ENCODE measurements at places on chromosomes 7 and 10.

GRCh38 chr7:82633592-82633991 lies 190.0 kb upstream of the CACNA2D1 start:
- DNase-seq, result no peak

GRCh38 chr10:46307281-46308112 lies 20.7 kb downstream of the ANTXRL start:
- no peak for DNase-seq

GRCh38 chr10:61792097-61792716 lies 109.3 kb upstream of the ARID5B start:
- DNase-seq, result no peak

GRCh38 chr7:153444641-153445040 lies 607.6 kb upstream of the DPP6 start:
- DNase-seq, result no peak

- no peak for DNase-seq
Observed at GRCh38 chr7:43021431-43021830, 89.3 kb downstream of the MRPL32 start.

DNA sequence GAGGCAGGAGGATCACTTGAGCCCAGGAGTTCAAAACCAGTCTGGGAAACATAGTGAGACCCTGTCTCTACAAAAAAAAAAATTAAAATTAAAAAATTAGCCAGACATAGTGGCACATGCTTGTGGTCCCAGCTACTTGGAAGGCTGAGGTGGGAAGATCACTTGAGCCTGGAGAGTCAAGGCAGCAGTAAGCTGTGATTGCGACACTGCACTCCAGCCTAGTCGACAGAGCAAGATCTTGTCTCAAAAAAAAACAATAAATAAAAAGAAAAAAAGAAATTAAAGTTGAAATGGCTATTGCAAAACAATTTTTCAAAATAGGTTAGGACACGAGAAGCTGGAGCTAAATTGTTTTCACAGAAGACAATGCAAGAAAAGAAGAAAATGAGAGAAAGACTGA lies 379.0 kb upstream of the RNF32 start:
- DNase-seq, result no peak

DNA sequence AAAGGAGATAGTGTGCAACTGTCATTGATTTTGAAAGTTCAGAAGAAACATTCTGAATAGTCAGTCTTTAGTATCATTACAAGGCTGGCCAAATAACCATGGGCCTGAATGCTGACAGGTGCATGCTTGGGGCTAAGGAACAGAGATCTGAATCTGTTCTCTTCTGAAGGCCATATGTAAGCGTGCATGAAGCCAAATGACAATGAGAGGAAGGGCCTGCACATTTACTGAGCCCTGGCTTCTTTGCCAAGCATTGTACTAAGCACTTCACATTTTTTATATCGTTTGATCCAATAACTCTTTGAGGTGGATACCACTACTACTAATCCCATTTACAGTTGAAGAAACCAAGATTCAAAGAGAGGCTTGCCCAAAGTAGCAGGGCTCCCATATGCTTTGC lies 22.5 kb upstream of the TIAL1 start:
- DNase-seq, result no peak

DNA sequence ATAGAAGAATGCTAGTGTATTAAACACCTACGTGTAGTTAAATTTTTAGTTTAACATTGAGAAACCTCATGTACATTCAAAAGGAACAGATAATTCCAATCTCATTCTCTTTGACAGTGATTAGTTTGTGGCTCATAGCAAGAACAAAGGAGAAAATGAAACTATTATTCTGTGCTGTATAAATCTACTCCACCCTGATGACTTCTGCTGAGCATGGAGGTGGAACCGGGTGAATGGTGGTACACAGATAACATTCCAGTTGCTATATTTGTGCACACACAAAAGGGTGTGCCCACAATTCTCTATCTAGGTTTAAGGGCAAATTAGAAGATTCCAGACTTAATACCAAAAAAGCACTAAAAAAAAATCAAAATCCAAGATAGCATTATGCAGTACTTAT lies 17.0 kb upstream of the RALA start:
- DNase-seq, result no peak

DNA sequence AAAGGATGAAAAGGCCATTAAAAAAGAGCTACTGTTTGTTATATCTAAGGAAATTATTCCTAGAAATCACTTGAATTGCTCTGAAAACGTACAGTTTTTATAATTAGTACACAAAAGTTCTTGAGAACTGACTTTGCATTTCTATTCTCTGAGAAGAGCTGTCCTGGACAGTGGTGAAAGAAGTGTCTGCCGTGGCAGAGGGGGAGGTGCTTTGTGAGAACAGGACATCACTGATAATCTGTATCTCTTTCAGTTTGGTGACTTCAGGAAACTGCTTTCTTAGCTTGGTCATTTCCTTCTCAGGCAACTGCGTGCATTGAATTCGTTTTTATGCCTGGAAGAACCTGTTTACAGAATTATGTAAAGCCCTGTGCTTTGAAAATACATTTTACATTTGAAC lies 52.1 kb downstream of the POLL start:
- no peak for DNase-seq

- no peak for DNase-seq
Observed at GRCh38 chr10:20162123-20162522, 345.9 kb downstream of the PLXDC2 start.

DNA sequence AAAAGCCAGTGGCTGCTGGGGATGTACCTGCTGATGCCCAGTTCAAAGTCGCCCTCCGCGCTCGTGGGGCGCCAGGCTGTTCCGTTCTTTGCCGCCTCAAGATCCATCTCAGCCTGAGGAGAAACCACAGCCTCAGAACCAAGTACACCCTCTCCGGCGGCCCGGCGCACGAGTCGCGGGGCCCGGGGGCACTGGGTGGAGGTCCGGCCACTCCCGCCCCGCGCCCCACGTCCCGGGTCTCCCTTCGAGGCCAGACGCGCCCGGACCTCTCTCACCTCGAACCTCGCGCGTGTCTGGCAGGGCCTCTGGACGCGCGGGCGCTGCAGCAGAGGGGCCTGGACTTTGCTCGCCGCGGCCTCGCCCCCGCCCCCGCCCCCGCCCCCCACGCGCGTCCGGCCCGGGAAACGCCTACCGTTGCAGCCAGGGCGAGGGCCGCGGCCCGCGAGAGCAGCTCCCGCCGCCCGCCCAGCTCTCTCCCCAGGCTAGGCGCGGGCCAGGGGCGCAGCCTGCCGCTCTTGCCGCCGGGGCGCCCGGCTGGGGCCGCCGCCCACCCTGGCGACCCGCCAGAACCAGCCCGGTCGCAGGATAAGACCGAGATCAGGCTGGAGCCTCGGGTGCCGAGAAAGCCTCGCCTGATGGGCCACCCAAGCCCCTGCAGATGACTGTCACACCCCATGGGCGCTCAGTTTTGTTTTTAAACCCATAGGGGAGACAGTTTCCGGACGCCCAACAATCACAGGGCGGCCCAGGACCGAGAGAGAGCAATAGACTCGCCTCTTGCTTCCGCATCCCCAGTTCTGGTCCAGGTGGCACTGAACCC lies at the start of gene ABCB4:
TSS of gene ABCB4 (minus strand) at position 322 of the 820 bp plus-strand sequence. CDS start at position 107, 215 bp downstream.
- no peak for DNase-seq

DNA sequence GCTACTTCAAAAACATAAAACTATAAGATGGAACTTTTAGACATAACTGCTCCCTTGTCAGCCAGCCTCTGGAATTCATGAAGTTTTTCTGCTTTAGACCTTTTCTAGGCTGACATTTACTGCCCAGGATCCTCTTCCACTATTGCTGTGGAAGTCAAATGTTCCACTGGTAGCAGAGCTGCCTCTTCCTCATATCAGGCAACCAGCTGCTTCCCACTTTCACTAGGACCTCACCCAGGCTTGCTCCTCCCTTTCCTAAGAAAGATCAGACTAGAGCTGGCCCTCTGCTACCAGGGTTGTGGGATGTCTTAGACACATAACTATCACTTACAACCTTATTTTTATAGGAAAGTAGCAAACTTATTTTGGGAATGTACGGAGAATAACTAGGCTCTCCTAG lies 121.5 kb downstream of the CTTNBP2 start:
- no peak for DNase-seq

GRCh38 chr10:116732573-116732972 lies 9.8 kb downstream of the HSPA12A start:
- no peak for DNase-seq

DNA sequence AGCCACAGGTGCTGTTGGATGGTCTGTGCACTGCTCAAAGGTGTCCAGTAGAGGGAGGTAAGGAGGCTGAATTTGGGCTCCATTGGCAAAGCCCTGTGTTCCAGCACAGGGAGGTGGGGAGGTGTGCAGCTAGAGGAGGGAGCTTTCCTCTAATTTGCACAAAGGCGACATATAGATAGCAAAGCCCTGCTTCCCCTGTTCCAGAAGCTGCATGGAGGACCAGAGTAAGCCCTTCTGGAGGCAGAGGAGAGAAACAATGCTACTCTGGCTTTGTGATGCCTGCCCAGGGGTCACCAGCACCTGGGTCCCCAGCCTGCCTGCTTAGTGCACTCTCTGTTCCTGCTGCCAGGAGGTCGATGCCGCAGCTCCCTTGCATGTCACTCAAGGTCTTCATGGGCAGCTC lies 3.4 kb upstream of the ARHGAP22 start:
- DNase-seq, result peak; percentile 19

- DNase-seq, result no peak
Observed at GRCh38 chr7:99116144-99116543, 27.8 kb downstream of the SMURF1 start.

GRCh38 chr10:66929375-66929774 lies 3.5 kb downstream of the LRRTM3 start:
- DNase-seq, result no peak

DNA sequence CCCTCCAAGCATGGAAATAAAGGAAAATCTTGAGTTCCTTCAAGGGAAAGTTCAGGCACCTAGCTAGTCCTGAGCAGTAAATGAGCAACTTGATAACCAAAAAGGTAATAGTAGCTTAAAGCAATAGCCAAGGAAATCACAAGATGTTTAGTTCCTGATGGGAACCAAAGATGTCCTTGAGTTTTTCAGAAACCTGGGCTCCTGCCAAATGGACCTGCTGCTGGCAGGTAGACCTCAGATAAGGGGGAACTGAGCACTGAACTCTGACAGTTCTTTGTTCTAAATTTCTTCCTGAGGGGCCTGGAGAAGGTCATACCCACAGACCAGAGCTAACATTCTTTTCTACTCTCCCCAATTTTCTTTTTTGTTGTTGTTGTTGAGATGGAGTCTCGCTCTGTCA lies 48.5 kb downstream of the TMEM130 start:
- no peak for DNase-seq

GRCh38 chr7:153852261-153852660 lies 199.9 kb upstream of the DPP6 start:
- no peak for DNase-seq

DNA sequence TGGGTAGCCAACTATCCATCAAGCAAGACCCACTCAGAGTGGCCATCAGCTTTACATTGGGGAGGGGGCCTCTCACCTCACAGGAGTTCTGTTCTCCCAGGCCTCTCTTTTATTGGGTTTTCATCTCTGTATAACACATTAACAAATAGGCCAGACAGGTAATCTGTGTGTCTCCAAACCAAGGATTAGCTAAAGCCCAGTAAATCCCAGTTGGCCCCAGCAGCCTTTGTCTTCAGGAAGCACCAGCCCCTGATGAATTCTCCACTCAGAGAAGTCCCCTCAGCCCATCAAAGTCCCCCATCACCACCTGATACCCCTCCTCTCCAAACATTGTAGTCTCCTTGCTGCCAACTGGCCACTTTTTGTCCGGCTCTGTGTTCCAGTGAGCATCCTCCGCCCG lies 16.9 kb upstream of the SLF2 start:
- DNase-seq, result no peak

GRCh38 chr10:20228729-20229128 lies 412.5 kb downstream of the PLXDC2 start:
- DNase-seq, result no peak

DNA sequence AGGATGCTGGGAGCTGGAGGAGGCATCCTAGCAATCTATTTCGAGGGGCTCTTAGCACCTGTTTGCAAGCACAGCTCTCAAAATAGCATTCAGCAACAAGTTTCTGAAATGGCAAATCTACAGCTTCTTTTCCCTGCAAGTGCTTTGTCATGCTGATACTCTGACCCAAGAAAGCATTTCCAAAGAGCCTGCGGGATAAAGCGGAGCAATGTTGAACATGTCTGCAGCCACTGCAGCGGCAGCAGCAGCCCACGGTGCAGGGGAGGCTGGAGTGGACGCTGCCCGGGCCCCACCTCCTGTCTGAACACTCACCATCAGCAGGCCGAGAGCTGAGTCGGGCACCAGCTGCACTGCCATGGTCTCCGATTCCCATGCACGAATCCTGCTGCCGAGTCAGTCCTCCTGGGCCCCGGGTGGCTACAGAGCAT lies 964 bp downstream of the FRMD4A start:
- DNase-seq, result no peak

- no peak for DNase-seq
Observed at GRCh38 chr10:60096761-60097513, 190.6 kb upstream of the CCDC6 start.

- DNase-seq, result no peak
Observed at GRCh38 chr10:4909118-4909517, 54.1 kb upstream of the AKR1C1 start.

DNA sequence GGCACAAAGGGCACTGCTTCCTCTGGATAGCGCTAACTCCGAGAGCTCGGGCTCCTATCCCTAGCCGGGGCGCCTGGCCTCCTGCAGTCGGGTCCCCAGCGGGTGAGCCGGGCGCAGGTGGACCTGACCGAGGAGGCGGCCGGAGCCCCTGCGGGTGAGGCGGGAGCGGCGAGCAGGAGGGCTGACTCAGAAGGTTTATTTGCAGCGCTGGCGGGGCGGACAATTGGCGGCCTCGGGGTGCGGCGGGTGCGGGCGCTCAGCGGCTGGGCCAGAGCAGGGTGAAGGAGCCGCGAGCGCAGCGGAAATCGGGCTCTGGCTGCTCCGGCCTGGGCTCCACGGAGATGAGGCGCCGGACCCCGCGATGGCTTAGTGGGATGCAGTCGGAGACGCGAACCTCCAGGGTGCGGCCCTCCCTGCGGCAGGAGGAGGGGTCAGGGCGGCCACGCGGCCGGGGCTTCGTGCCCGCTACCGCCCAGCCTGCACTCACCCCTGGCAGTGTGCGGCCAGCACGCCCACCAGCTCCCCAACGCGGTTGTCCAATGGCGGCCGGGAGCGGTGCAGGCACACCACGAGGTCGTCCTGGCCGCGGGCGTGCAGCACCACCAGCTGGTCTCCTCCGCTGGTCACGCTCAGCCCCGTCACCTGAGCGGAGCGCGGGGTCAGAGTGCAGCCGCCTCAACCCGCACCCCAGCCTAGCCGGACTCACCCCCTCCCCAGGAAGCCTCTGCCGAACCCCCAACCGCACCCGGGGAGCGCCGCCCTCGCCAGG lies 16.1 kb downstream of the MYO1G start:
- DNase-seq, result no peak
